Osteocyte (in vitro differentiated cells): ENCODE measurements at places on chromosomes 6 and 20.

DNA sequence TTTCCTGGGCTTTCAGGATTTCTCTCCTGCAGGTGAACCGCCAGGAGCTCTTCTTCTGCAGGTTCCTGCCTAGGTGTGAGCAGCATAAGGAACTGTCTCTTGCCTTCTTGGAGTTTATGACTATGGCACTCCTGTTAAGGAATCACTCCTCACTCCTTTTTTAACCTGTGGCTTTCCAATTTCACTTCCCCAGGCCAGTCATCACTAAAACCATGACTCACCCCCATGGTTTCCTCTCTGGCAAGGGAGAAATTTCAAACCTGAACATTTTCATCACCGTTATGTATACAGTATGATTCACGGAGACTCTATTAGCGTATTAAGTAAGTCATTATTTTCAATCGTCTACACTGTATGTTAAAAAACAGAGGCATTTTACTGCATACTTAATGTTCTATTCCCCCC, 78.2 kb upstream of the ARID1B start:
- no peak for DNase-seq

GRCh38 chr6:21798468-21798867, 204.9 kb downstream of the SOX4 start:
- DNase-seq: no peak

DNA sequence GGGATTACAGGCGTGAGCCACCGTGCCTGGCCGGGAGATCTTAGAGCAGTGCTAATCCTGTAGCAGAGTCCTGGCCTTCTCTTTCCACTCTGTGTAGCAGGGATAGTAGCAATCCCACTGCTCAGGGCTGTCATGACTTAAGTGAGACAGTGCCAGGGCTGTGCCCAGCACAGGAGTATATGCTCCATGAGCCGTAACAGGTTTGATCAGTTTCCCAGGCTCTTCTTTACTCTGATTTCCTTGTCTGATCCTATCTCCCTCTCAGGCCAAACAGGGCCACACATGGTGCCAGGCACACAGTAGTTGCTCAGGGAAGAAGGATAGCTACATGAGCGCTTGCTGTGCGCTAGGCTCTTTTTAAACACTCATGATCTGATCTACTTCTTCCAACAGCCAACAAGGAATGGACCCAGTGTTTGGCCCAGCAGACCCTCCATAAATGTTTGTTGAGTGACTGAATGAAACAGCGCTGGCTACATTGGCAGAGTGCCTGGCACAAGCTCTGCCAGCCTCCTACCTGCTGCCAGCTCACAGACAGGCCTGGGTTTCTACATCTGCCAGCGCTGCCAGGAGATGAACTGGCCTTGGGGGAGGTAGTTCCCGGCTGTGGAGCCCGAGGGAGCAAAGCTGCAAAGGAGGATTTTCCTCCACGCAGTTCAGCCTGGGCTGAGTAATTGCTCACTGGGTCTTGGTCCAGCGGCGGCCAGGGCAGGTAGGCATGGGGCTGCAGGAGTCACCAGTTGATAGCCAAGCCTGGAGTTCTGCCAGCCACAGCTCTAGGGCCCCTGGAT, 36.9 kb downstream of the SNAI1 start:
- no peak for DNase-seq

GRCh38 chr6:26474439-26474881, 16.7 kb downstream of the BTN2A1 start:
- DNase-seq: no peak

DNA sequence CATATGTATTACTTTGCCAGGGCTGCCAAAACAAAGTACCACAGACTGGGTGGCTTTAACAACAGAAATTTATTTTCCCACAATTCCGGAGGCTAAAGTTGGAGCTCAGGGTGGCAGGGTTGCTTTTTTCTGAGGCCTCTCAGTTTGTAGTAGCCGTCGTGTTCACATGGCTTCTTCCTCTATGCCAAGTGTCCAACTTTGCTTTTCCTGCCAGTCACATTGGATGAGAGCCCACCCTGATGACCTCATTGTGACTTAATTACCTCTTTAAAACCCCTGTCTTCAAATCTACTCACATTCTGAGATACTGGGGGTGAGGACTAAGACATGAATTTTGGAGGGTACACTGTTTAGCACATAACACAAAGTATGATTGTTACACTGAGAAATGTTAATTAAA, 9.9 kb upstream of the ECT2L start:
- no peak for DNase-seq

GRCh38 chr6:170209354-170210025, 81.4 kb downstream of the DLL1 start:
- peak; percentile 83 for DNase-seq

DNA sequence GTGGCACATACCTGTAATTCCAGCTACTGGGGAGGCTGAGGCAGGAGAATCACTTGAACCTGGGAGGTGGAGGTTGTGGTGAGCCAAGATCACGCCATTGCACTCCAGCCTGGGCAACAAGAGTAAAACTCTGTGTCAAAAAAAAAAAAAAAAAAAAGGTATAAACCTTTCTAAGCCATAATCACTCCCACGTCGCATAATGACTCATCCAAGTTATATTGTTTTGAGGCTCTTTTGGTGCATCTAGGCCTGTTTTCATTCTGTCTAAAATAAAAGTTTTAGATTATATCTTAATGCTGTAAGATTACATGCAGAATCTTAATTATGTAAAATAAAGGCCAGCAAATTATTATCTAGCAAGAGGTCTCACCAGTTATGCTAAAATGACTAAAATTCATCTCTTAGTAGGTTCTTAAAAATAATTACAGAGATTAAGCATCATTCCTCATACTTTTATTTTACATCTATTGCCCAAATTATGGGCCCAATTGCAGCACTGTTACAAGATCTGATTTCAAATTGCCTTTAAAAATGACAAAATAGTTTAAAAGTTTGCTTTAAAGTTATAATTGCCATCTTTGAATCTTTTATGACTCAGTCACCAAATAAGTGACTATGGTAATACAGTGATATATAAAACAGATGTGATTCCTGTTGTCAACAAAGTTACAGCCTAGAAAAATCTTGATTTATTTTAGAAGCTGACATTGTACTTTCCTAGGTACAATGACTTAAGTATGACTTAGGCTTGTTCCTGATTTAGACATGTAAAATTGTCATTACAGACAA, 10.4 kb upstream of the SUMO4 start:
- no peak for DNase-seq

- DNase-seq: no peak
These were observed 1.1 kb downstream of the FBXO30 start for GRCh38 chr6:145813285-145814034.

DNA sequence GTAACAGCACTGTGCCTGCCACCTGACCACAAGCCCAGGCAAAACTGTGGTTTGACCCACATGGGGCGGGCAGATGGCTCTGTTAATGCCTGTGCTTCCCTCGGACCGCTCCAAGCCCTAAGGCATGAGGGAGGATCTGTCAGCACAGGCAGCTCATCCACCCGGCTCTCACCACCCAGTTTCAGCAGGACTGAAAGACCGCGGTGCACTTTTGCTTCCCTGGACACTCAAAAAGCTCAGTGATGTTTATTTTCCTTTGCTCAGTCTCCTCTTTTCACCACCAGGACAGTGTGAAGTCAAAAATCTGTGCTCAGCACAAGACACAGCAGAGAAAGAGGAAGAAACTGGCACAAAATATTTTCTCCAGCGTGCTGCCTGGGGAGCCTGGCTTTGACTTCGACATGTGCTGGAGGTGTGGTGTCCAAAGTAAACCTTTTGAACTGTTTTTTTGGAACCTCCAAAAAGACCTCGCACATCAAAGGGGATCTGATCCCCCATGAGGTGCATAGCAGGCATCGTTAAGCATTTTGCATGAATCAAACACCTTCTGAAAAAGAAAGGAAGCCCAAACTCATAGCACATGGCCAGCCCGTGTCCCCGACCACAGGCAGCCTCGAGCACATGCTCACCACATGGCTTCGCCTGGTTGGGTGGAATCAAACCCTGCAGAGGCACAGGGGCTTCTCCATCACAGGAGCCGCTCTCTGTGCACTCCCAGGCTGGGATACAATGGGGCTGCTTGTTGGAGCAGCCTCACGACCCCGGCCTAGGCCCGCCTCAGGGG, 441.7 kb upstream of the JARID2 start:
- DNase-seq: no peak

GRCh38 chr6:42923666-42924065, 5.6 kb upstream of the CNPY3 start:
- DNase-seq: no peak

- DNase-seq: no peak
These were observed 3.9 kb downstream of the NPEPL1 start for GRCh38 chr20:58696411-58696961.

- DNase-seq: no peak
These were observed 33.7 kb upstream of the IYD start for GRCh38 chr6:150334790-150335783.
